ENCODE measurements at places on chromosomes 7 and 10.

DNA sequence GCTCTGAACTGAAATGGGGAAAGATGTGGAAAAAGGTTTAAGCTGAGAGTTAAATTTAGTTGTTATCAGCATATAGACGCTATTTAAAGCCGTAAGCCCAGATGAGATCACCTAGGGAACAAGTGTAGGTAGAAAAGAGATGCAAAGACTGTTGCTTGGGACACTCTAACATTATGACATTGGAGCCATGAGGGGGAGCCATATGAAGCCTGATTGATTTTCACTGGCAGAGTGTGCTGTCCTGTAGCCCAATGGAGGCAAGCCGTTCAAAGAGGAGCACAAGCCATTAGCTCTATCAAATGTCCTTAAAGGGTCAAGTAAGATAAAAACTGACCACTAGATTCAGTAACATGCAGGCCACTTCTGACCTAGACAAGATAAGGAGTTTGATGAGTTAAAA, 223.3 kb downstream of the TWIST1 start:
- DNase-seq = no peak

GRCh38 chr10:58951746-58952145, 224.7 kb upstream of the PHYHIPL start:
- no peak for DNase-seq

DNA sequence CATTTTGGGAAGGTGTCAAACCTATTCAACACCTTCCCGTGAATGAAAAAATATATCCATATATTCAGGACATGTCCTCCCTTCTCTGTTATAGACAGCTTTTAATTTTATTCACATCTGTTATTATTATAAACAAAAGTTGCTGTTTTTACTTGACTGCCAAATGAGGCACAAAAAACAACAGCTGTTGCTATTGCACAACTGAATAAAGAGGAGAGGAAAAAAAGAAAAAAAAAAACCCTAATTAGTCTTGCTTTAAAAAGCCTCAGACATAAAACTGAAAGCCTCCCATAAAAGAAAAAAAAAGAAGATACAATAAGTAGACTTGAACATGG, 153.4 kb downstream of the BMPER start:
- no peak for DNase-seq

DNA sequence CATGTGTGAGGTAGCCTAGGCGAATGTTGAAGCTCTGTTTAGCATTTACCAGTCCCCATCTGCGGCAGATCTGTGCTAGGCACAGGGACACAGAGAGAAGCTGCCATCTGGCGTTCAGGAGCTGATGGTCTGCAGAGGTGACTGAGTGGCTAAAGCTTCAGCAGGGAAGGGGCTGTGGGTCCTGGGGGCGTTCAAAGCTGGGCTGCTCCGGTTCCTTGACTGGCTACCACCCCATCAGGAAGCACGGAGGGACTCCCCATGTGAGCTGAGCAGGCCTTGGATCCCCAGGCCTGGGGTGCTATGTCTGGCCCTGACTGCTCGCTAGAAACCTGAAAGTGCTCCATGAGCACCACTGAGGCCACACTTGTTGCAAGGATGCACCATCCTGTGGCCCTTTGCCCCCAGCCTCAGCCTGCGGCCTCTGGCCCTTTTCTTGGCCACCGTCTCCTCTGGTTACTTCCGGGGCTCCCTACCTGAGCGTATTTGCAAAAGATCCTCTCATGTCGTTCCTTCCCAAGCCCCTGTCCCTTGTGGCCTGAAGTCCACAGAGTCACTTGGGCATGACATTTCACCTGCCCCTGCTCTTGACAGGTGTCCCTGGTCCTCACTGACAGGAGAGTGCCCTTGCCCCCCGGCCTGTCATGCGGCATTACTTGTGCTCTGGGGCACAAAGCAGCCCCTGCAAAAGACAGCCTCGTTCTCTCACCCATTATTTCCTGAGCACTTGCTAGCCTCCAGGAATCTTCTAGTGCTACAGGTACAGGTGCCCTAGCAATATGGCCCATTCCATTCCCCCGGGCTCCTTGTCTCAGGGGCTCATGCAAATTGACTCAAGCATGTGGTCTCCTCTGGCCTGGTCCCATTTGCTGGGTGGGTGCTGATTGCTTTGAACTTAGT, 108.1 kb downstream of the GLRX3 start:
- no peak for DNase-seq

- no peak for DNase-seq
Observed at GRCh38 chr10:24643679-24644209, 79.9 kb downstream of the ARHGAP21 start.

GRCh38 chr7:55470261-55470660, 102.0 kb downstream of the VOPP1 start:
- no peak for DNase-seq

GRCh38 chr7:121916211-121916610, 43.2 kb downstream of the PTPRZ1 start:
- no peak for DNase-seq

DNA sequence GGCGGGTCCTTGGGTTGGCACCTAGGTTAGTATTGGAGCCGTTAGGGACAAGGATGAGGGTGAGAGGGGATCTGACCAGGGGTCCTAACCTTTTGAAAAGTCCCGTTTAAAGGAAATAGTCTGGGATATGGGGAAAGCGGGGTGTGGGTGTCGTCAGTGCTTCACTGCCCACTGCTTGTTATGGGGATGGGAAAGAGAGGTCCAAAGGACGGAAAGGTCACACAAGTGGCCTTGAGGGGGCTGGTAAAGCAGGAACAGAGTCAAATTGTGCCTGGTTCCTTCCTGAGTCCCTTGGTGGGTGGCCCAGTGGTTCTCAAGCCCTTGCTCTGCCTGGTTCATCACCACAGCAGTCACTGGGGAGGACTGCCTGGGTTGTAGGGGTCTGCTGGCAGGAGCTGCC, 2.6 kb upstream of the ZNF775 start:
- DNase-seq = no peak

DNA sequence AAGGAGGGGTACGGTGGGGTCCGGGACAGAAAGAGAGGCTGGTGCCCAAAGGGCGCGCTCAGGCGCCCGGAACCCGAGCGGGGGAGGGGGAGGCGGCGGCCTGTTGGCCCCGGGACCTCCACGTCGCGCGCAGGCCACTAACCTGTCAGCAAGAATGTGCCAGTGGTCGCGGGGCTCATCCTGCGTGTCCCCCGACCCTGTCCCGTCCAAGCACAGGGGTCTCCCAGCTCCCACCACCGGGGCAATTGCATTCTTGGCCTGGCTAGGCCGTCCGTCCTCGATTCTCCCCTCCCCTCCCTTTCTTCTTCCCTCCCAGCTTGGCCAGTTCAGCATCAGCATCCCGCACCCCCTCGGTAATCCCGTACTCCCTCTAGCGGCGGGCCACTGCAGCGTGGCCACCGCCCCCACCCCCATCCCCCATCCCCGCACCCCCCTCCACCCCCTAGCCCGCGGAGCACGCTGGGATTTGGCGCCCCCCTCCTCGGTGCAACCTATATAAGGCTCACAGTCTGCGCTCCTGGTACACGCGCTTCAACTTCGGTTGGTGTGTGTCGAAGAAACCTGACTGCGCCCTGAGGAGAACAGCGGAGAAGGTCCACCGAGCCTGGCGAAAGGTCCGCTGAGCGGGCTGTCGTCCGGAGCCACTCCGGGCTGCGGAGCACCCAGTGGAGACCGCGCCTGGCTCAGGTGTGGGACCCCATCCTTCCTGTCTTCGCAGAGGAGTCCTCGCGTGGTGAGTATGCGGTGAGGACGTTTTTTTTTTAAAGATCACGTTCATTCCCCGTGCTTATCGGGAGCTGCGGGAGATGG, at the start of gene SGCE:
TSS of gene SGCE (minus strand) at position 286 of the 810 bp plus-strand sequence. CDS start at position 251, 35 bp downstream.
- DNase-seq = peak; percentile 20

DNA sequence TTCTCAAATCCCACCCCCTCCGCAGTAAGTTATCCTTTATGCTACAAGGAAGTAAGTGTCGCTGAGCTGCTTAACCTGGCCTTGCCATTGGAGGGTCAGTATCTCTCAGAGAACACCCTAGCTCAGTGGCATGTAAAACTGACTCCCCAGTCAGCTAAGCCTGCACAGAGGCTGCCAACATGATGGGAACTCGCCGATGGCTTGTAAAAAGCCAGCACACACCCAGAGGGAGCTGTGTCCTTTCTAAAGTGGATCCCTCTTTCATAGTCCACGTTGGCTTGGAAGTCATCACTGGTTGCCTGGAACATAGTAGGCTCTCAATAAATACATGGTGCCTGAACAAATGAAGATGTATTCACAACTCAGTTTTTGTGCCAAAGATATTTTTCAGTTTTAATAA, 249.1 kb upstream of the YAE1 start:
- no peak for DNase-seq

DNA sequence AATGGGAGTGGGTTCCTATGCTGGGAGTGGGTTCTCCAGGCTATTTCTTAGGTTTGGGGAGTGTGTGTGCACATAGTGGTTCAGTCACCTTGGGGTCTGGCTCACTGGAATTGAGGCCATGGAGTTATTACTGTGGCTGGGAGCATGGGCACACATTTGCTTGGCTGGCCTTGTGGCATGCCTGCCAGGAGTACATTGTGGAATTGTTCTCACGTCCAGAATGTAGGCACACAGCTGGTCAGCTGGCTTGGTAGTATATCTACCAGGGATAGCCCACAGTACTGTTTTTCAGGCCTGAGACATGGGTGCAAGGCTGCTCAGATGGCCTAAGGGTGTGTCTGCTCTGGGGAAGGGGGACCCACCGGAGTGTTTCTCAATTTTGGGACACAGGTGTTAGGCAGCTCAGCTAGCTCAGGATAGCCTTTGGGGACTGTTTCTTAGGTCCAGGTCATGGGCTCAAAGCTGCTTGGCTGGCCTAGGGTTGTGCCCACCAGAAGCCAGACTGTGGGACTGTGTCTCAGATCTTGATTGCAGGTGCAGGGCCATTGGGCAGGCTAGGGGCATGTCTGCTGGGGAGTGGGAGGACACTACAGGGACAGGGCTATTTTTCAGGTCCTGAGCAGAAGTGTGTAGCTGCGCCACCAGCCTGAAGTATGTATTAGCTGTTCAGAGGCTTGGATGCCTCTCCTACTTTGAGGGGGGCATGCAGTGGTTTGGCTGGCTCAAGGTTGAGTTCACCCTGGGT, 50.6 kb downstream of the TMEM168 start:
- no peak for DNase-seq

GRCh38 chr10:19946791-19947190, 130.6 kb downstream of the PLXDC2 start:
- no peak for DNase-seq

- no peak for DNase-seq
Observed at GRCh38 chr10:128630787-128631252, 504.6 kb upstream of the MKI67 start.

DNA sequence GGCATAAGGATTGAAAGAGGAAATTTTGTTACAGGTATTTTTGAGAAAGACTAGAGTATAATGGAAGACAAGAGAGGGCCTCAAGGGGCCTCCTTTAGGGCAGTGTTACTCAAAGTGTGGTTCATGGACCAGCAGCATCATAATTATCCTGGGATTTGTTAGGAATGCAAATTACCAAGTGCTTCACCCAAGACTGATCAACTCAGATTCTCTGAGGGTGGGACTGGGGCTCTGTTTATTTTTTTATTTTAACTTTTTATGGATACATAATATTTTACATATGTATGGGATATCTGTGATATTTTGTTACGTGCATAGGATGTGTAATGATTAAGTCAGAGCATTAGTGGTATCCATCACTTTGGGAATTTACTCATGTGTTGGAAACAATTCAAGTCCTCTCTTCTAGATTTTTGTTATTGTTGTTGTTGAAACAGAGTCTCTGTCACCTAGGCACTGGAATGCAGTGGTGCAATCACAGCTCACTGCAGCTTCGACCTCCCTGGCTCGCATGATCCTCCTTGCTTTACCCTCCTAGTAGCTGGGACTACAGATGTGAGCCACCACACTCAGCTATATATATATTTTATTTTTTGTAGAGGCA, 2.2 kb upstream of the KCTD7 start:
- DNase-seq = no peak

DNA sequence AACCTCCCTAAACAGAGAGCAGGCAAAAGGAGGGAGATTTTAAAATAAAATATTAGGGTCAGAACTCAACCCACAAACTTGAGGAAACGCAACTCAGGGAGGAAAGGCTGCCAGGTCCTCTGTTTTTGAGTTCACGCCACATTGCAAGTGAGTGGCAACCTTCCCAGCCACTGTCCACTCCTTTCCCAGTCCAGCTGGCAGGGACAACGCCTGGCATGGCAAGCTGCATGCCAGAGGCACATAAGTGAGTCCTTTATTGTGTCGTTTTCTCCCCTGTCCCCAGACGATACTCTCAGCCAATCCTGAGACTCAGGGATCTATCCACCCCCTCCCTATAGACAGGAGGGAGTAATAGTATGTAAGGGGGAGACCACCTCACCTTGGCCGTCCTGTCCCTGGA, 22.4 kb downstream of the FBXW4 start:
- DNase-seq = no peak

DNA sequence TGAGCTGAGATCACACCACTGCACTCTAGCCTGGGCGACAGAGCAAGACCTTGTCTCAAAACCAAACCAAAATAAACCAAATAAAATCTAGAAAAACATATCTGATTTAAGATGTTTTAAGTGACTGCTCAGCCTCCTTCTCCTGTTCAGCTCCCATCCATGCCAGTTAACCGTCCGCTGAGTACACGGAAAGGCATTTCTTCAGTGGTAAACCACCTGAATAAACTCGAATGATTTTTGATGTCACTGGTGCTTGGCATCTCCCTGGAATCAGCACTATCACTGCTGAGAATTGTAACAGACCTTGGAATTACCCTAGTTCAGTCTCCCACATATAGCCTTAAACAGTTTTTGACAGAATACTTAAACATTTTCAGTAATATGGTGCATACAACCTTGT, 24.1 kb upstream of the NRCAM start:
- DNase-seq = no peak

- no peak for DNase-seq
Observed at GRCh38 chr10:104293011-104293410, 24.0 kb downstream of the GSTO2 start.

Data from activated T-helper 9 cell treated with anti-CD3 and anti-CD28 coated beads, Interleukin-2, amount 50 U/mL, for 16 hours (primary cell).